ENCODE measurements at places on chromosomes 16 and 17. TPM values are rescaled to one million over a fixed set of nuclear protein-coding genes. Genes with fewer than 3 reads are reported as not detected.

KRTAP1-1 gene
- polyA plus RNA-seq: not detected

ANKRD40CL gene
- 298 TPM for polyA plus RNA-seq

- peak overlapping the region; percentile 21 for H3K4me3 ChIP-seq
- peaks cover 53% of the 10 kb centered on the region for H3K4me1 ChIP-seq
- H3K27me3 ChIP-seq: peaks cover 13% of the 10 kb centered on the region
- peak overlapping the region; percentile 77 for H3K27ac ChIP-seq
- peaks cover 42% of the 10 kb centered on the region for H3K36me3 ChIP-seq
- DNase-seq: no peak
Observed at GRCh38 chr16:29808219-29808900, 2.0 kb downstream of the MAZ start.

HEATR9 gene
- not detected for polyA plus RNA-seq

CCL16 gene
- polyA plus RNA-seq: not detected

GRCh38 chr16:85245307-85246172, 133.3 kb upstream of the CIBAR2 start:
- H3K4me1 ChIP-seq: no peaks in the 10 kb centered on the region
- peak; percentile 63 for DNase-seq
- H3K27ac ChIP-seq: no peak overlapping the region

DNA sequence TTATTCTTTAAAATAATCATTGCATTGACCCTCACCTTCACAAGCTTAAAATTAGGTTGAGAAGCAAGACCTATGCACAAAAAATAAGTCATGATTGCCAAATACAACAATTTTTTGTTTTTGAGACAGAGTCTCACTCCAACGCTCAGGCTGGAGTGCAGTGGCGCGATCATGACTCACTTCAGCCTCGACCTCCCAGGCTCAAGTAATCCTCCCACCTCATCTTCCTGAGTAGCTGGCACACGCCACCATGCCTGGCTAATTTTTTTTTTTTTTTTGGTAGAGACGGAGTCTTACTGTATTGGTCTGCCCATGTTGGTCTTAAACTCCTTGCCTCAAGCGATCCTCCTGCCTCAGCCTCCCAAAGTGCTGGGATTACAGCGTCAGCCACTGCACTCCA, 24.2 kb downstream of the ZNF652 start:
- H3K27me3 ChIP-seq: no peaks in the 10 kb centered on the region
- H3K4me1 ChIP-seq: peaks cover 7% of the 10 kb centered on the region
